Smooth muscle cell of the brain vasculature (primary cell): ENCODE measurements at places on chromosomes 16 and 17.

GRCh38 chr16:70250748-70251628, 752 bp downstream of the EXOSC6 start:
- no peak for DNase-seq

DNA sequence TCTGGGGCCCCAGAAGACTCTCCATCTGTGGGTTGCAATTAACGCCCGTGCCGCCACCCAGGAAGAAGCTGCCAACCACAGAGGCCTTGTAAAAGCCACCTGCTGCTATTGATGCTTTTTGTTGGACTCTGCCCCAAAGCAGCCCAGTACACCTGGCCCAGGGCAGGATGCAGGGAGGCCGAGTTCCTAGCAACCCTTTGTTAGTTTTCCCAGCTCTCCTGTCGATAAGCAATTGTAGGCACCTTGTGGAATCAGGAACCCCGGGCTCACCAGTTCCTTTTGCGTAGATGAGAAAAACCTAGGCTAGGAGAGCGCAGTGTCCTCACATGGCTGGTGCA, 103.3 kb downstream of the ABCC6 start:
- DNase-seq = no peak

DNA sequence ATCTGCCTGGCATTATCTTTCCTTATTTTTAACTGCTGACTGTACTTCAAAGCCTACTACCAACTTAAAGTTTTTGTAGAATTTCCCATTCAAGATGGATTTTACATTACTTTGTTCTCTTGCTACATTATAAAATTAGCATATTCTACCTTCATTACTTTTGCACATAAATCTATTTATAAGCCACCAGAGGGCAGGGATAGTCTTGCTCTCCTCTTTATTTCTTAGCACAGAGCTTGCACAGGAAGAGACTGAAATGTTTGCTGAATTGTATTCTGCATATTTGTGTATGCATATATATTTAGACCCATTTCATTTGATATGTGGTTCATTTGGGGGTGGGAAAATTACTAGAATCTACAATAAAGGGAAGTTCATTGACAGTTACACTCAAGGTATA, 108.0 kb downstream of the SKAP1 start:
- DNase-seq = no peak

GRCh38 chr16:79114759-79115158, 485.8 kb downstream of the MAF start:
- DNase-seq = no peak

GRCh38 chr16:4944333-4945281, 7.7 kb upstream of the PPL start:
- peak; percentile 94 for DNase-seq

GRCh38 chr16:67773569-67774456, 32.5 kb downstream of the RANBP10 start:
- no peak for DNase-seq

DNA sequence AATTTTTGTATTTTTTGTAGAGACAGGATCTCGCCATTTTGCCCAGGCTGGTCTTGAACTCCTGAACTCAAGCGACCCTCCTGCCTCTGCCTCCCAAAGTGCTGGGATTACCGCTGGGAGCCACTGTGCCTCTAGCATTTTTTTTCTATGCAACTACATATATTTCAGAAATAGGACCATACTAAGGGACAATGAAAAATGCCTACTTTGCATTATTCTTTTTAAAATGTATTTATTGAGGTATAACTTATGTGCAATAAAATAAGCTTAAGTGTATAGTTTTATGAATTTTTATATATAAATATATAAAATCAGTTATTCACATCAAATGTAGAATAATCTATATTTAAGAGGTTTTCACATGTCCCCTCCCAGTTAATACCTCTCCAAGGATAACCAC, 38.1 kb downstream of the KATNIP start:
- no peak for DNase-seq

DNA sequence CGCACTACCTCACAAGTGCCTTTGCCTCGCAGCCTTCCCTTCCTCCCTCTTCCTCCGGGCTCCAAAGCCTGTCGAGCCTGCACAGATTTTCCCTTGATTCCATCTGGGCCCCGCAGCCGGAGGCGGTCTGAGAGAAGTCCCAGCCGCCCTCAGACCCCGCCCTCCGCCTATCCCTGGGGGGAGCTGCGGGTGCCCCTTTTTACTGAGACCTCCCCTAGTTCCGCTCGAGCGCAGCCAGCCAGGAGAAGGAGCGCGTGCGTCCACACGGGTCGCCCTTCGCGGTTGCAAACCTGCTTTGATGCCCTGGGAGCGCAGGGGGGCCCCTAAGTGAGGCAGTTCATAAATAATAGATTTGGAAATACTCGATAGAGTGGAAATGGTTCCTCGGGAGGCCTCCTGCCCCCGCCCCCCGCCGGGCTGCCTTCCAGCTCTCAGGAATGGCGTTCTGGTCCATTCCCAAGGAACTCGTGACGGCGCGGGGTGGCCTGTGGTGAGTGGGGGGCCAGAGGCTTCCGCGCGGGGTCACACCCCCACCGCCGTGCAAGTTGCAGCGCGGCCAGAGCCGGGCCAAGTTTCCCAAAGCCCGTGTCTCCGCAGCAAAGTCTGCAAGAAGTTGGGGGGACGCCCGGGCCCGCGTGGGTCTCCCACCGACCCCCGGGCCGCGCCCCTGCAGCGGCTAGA, 610 bp downstream of the C16orf74 start:
- no peak for DNase-seq

GRCh38 chr17:31596382-31597323, 205.2 kb downstream of the RAB11FIP4 start:
- peak; percentile 87 for DNase-seq

DNA sequence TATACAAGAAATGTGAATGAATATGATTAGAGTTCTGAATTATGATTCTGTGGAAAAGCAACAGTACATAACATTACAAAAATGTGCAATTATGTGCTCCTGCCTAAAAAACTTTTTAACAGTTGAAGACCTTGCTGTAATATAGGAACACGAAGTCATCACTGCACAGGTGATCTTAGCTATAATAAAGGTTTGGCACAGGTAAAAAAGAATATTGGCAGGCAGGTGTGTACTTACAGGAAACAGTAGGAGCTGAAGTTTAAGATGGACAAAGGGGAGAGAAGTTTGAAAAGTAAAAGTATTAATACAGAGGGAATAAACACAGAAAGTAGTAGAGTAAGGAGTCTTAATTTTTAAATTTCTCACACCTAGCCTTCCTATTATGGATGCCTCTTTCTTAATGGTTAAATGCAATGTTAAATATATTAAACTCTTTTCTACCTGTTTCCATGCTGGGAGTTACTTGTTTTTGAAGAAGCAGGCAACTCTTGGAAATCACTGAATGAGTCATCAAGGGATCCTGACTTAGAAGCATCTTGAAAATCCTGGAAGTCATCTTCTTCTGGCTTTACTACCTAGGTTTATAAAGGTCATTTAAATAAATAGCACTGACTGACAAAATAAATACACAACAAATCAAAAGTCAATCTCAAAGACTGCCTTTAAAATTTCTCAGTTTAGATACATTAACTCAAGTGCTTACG, 40.7 kb downstream of the SYNRG start:
- DNase-seq = no peak

DNA sequence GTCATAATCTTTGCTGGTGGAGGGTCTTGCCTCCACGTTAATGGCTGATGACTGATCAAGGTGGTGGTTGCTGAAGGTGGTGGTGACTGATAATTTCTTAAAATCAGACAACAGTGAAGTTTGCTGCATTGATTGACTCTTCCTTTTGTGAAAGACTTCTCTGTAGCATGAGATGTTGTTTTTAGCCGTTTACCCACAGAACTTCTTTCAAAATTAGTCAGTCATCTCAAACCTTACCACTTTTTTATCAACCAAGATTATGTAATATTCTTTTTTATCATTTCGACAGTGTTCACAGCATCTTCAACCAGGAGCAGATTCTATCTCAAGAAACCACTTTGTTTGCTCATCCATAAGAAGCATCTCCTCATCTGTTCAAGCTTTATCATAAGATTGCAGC, 5.9 kb downstream of the UQCRC2 start:
- no peak for DNase-seq

- DNase-seq = no peak
These were observed 332.1 kb downstream of the C16orf95 start for GRCh38 chr16:86984991-86985647.

DNA sequence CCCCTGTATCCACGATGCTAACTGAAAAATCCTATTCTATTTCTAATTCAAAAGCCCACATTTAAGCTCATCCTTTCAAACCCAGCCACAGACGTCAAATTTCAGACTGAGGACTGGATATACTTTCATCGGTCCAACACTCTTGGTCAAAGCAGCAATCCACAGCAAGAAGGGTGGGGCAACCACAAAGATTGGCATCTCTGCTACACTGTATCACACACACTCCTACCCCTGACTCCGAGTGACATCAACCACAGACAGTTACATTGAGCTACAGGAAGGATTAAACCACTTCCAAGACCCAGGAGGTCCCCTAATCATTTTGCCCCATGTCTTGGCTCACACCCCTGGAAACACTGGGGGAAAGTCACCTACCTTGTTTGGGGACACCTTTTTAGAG, 61.3 kb downstream of the GRIN2A start:
- DNase-seq = no peak

DNA sequence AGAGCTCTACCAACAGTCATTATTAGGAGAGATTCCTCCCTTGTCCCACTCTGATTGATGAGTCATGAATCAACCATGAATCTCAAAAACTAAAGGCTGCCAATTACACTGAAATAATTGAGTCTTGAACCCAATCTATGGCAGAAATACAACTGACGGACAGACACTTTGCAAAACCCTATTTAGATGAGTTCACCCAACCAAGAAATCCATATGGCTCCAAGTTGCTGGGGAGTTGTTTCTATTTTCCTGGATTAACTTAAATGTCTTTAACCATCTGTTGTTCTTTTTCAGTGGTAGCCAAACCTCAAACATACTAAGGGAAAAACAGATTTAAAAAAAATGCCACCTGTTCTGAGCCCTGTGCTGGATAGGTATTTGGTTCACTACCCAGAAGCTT, 151.0 kb downstream of the SHISA9 start:
- DNase-seq = no peak

- DNase-seq = no peak
These were observed 16.8 kb downstream of the LGALS9 start for GRCh38 chr17:27647765-27648164.

GRCh38 chr17:9973669-9974447, 68.8 kb upstream of the RCVRN start:
- DNase-seq = no peak

DNA sequence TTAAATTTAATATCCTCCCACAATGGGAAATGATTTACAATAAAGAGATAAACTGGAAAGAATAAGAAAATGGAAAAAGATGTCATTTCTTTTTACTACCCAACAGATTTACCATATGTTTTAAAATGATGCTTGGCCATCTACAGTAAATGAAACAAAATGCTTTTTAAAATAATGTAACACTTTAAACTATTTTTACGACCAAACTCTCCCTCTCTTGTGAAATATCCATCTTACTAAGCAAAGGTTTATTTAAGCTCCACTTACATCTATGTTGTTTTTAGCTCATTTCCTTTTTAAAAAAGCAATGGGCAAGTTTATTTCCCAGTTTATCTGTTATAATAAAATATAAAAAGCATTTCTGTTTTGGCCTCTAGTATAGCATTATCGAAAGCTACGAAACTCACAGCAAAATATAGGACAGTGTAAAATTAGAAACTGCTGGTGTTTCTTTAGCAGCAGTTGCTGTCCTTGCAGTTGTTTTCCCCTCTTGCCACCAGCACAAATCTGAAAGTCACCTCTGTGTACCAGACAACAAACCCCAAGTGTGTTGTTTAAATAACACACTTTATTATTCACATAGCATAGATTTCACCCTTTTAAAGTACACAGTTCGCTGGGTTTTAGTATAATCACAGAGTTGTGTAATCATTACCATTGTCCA, 195.1 kb downstream of the CDRT15L2 start:
- DNase-seq = no peak

DNA sequence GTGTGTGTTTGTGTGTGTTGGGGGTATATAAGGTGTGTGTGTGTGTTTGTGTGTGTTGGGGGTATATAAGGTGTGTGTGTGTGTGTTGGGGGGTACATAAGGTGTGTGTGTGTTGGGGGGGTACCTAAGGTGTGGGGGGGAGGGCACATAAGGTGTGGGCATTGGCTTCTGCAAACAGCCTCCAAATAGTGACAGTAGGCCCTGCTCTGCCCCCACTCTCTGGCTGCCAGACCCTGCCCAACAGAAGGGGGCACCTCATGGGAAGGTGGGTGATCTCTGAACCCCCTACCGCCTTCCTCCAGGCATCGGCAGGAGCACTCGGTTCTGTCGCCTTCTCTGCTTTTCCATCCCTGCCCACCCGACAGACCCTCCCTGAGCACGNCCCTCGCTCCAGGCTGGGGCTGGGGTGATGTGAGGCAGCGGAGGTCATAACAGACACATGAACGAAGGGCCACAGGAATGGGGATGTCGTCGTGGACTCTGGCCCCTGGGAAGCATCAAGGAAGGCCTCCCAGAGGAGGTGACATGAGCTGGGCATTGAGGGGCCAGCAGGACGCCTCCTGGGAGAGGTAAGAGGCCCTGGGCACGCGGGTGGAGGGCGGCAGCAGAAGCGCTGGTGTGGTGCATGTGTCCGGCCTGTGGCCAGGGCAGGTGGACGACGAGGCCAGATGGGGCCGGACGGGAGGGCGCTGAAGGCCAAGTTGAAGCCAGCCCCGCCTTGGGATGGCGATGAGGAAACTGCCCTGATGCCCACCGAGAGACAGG, 136.6 kb upstream of the RPH3AL start:
- no peak for DNase-seq

DNA sequence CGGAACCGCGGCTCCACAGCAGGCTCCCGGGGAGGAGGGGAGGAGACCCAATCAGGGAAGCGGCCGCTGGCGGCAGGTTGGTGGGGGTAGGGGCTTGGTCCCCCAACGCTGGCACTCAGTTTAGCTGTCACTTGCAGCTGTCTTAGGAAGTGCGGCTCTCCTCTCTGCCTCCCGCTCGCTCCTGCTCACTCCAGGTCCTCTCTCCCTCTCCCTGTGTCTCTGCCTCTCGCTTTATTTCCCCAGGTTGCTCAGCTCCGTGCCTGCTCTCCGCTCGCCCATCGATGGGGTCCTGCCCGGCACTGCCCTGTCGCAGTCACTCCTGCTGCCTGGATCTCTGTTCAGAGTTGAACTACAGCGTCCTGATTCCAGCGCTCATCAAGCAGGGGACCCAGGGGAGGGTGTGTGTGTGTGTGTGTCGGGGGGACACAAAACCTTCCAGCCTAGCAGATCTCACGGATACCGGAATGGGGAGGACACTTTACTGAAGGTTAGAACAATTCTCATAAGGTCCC, 145.6 kb downstream of the ENGASE start:
- DNase-seq = no peak

DNA sequence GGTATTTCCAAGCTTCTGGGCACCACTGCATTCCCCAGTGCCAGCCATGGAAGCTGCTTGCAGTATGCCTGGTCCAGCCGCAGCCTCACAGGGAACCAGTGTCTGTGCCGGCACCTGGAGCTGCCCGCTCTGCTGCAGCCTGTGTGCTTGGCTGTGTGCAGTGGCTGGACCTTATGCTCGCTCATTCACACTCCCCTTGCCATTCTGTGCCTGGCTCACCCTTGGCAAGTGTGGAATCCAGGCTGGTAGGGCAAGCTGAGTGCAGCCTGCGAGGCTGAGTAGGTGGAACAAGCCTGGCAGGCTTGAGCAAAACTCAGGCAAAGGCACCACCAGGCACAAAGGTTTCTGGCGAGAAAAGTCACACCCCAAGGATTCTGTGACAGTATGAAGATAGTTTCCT, 144.0 kb downstream of the MYO1D start:
- DNase-seq = no peak

GRCh38 chr16:12348733-12349704, 372.5 kb downstream of the SNX29 start:
- no peak for DNase-seq

- DNase-seq = no peak
These were observed 91.3 kb downstream of the SKAP1 start for GRCh38 chr17:48338720-48339119.

- DNase-seq = no peak
These were observed 32.6 kb upstream of the CBFA2T3 start for GRCh38 chr16:89009343-89010209.
